ENCODE measurements at places on chromosomes 7 and 10. TPM values are rescaled to one million over a fixed set of nuclear protein-coding genes. Genes with fewer than 3 reads are reported as not detected.

DNA sequence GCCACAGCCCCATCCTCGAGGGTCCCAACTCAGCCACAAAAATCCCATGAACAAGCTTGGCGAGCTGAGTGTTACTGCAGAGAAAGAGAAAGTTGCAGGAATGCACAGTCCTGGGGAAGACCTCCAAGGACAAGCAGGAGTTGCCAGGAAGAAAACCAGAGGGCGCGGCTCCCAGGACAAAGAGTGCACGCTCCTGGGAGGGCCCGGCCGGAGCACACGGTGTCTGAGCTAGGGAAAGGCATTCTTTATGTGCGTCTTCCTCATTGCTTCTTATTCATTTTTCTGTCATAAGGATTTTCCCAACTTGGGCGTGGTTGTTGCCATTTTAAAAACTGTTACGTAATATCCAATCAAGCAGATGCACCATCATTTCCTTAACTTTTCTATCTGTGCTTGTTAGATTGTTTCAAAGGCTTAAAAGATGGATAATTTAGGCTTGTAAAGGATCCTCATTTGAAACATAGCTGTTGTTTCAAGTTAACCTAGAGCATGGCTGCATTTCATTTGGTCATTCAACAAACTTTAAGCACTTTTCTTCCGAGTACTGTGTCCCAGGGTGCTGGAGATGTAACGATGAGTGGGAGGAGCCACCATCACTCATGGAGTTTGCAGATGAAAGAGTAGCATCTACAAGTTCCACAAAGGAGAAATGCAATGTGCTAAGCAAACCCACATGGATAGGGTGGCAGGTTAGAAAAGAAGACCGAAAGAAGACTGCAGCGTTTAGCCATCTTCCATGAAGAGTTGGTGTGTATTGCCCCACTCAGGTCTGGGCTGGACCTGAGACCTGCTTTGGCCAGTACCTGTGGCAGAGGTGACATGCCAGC, 5.6 kb upstream of the CNPY1 start:
- peak; percentile 22 for DNase-seq

Gene CAV1
- total RNA-seq = 74.1 TPM

Gene P4HA1
- total RNA-seq = 33.3 TPM

Gene CALCR
- not detected for total RNA-seq
